ENCODE measurements at places on chromosomes 2 and 18.

GRCh38 chr2:238861766-238862315, 14.0 kb downstream of the TWIST2 start:
- no peak for DNase-seq

GRCh38 chr2:235903782-235904584, 264.2 kb downstream of the GBX2 start:
- no peak for DNase-seq

GRCh38 chr18:64118406-64118805, 30.5 kb downstream of the LINC00305 start:
- DNase-seq: no peak

- DNase-seq: no peak
These were observed 130.2 kb downstream of the CHST9 start for GRCh38 chr18:27054926-27055325.

DNA sequence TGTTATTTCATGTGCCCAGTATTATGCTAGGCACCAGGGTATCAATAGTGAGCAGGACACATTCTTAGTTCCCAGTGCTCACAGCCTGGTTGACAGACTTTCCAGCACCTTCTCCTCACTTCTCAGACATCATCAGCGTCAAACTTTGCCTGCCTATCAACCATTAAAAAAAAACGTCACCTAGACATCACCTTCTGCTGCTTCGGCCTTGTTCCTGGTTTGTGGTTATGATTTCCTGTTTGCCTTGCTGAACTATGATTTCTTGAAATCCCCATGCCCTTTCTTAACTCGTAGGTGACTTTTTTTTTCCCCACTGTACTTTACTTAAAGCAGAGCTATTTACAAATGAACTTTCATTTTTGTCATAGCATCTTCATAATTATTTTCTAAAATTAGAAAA, 60.4 kb upstream of the NABP1 start:
- DNase-seq: no peak

DNA sequence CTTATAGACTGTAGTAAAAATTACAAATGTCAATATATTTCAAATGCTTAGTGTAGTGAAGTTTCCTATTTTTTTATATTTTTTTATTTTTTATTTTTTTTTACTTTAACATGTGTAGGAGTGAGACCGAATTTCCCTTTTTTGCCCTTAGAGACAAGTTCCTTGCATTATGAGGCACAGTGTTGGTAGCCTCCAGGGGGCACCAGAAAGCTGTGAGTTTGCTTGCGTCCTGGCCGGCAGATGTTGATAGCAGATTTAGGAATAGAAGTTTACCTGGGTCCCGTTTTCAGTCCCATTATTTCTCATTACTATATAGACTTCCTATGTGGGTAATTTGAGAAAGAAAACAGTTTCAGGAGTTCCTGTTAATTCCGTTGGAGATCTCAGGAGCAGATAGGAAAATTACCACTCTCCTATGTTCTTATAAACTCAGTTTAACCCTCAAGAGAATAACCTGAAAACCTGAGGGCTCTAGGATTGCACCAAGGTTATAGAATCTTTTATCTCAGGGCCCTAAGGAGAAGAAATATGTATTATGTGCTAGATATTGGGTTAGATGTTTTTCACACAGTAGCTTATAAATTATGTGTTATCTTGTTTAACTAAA, 157.5 kb upstream of the SESTD1 start:
- DNase-seq: peak; percentile 6

GRCh38 chr2:232523682-232524597, 2.0 kb upstream of the CHRND start:
- peak; percentile 78 for DNase-seq

- DNase-seq: no peak
These were observed 289.2 kb downstream of the ERBB4 start for GRCh38 chr2:212249451-212249850.

- no peak for DNase-seq
These were observed 43.9 kb downstream of the TEX51 start for GRCh38 chr2:126942427-126943203.

- DNase-seq: no peak
These were observed 15.4 kb downstream of the TEX51 start for GRCh38 chr2:126913881-126914615.

DNA sequence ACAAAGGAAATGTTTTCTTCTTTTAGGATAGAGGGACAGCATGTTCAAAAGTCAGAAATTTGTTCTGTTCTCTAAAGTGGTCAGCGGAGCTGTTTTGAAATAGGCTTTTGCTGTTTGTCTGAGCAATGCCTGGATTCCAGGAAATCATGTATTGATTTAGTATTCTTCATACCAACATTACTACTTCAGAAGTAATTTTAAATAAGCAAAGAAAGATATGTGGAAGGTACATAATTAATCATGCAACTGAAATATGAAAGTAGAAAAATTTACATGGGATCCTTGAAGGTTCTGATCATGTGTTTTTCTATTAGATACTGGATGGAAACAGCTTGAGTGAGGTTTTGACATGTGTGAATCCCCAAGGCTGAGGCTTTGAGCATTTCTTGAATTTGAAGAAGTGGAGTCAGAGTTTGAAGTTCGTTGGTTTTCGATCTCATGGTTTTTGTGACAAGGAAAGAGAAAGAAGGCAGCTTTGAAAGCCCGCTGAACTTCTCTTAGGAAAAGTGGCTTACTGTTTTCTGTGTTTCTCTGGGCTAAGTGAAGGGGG, 220.0 kb downstream of the LDLRAD4 start:
- no peak for DNase-seq
